Adrenal gland (tissue), 19 donors: ENCODE measurements at places on chromosomes 6 and 20. TPM values are rescaled to one million over a fixed set of nuclear protein-coding genes. Genes with fewer than 3 reads are reported as not detected.

Gene PCMTD2
- 68.7 TPM for total RNA-seq

- no peak overlapping the region for H3K27ac ChIP-seq
- H3K4me1 ChIP-seq: no peaks in the 10 kb centered on the region
- no peak for DNase-seq
- H3K4me3 ChIP-seq: no peak overlapping the region
- no peaks in the 10 kb centered on the region for H3K36me3 ChIP-seq
- H3K27me3 ChIP-seq: no peaks in the 10 kb centered on the region
Observed at GRCh38 chr6:8191629-8192028, 89.3 kb upstream of the EEF1E1 start.

- no peak overlapping the region for H3K27ac ChIP-seq
- H3K36me3 ChIP-seq: no peaks in the 10 kb centered on the region
- H3K4me3 ChIP-seq: no peak overlapping the region
- no peak for DNase-seq
- H3K27me3 ChIP-seq: no peaks in the 10 kb centered on the region
- peaks cover 13% of the 10 kb centered on the region for H3K4me1 ChIP-seq
Observed at GRCh38 chr6:162345051-162345511, 382.5 kb downstream of the PRKN start.

DNA sequence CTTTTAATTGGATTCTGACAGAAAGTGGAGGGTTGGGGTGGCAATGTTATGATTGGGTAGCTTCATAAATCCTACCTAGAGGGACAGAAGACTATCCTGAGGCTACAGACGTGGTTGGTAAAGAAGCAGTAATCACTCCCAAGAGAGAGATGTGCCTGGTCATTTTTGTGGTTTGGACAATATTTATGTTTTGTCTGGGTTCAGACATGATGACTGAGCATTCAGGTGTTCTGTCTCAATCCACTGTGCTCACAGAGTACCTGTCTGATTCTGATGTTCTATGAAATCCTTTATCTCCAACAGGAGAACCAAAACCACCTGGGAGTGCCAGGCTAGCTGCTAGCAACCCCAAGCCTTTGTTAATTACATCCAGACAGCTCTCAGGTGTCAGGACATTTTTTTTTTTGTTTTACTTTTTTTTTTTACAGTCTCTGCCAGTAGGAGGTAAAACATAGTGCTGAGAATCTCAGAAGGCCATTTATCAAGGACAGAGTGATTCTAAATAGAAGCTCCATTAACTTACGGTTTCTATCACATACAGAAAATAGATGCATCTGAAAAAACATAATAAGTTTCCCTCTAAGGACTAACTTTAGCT, 1.6 kb upstream of the HLA-DQA1 start:
- no peaks in the 10 kb centered on the region for H3K27me3 ChIP-seq
- no peak for DNase-seq
- no peaks in the 10 kb centered on the region for H3K4me1 ChIP-seq
- no peak overlapping the region for H3K4me3 ChIP-seq

DNA sequence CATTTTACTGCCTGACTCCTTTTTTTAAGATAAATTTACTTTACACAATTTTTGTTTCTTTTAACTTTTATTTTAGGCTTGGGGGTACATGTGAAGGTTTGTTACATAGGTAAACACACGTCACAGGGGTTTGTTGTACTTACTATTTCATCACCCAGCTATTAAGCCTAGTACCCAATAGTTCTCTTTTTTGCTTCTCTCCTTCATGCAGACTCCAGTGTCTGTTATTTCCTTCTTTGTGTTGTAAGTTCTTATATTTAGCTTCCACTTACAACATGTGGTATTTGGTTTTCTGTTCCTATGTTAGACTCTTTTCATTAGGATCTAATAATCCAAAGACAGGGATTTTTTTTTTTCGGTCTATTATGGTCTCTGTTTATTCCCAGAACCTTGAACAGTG, 83.5 kb upstream of the CCN6 start:
- no peak overlapping the region for H3K4me3 ChIP-seq
- no peak for DNase-seq
- no peak overlapping the region for H3K27ac ChIP-seq
- no peaks in the 10 kb centered on the region for H3K36me3 ChIP-seq
- no peaks in the 10 kb centered on the region for H3K4me1 ChIP-seq

DNA sequence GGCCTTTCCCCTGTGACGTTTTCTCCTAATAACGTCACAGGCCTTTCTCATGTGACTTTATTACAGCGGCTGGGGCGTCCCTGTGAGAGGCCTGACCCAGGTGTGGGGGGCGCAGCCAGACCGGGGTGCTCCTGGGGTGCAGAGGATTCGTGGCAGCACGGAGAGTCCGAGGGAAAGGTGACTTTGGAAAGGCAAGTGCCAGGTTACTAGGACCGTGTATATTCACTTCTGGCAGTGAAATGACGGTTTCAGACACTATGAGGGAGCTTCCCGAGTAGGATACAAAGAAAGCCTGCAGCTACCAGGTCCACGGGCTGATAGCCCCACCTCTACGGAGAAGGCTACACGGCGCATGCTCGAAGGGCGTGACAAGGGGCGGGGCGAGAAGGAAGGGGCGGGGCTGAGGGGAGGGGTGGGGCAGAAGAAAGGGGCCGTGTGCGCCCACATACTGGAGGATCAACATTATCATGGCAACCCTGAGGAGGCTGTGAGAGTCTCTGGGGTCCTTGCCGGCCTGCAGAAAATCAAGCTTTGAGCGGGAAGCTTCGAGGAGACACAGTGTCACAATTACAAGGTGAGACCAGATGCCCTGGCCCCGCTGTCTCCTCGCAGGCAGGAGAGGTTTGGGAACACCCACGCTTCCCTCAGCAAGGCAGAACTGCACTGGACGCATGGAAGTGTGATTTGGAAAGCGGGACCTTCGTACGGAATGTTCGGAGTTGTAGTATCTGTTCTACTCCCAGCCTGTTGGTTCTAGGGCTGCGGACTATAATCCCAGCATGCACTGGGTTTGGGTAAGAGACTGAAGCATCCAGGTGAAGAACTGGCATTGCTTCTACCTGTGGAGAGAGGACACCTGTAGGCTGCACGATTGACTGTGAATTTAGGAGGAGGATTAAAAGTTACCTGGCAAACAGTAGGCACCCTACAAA, 54.4 kb upstream of the ZNF337 start:
- H3K27ac ChIP-seq: no peak overlapping the region
- no peak overlapping the region for H3K4me3 ChIP-seq
- peak; percentile 51 for DNase-seq
- peaks cover 2% of the 10 kb centered on the region for H3K4me1 ChIP-seq
